DMS79 (cell line): ENCODE measurements at places on chromosomes 4 and X.
A peak's percentile ranks its signal among the peaks of the same experiment; 100 is the strongest.

GRCh38 chr4:23213198-23213597, 520.5 kb downstream of the GBA3 start:
- DNase-seq: no peak

DNA sequence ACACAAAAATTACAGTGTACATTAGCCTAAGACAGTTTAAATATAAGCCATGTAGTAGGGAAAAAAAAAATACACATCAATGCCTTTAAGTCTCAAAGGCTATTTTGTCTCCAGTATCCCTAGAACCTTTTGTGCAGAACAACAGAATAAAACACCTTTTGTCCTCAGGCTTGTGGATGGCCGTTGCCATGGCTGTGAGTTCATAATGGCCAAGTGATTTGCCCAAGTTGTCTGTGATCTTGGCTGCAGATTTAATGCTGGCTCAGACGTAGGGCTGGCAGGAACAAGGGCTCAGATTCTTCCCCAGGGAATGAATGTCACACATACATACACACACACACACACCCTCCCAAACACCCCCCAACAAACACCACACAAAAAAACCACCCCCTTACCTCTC, 25.3 kb downstream of the GPM6B start:
- DNase-seq: no peak

DNA sequence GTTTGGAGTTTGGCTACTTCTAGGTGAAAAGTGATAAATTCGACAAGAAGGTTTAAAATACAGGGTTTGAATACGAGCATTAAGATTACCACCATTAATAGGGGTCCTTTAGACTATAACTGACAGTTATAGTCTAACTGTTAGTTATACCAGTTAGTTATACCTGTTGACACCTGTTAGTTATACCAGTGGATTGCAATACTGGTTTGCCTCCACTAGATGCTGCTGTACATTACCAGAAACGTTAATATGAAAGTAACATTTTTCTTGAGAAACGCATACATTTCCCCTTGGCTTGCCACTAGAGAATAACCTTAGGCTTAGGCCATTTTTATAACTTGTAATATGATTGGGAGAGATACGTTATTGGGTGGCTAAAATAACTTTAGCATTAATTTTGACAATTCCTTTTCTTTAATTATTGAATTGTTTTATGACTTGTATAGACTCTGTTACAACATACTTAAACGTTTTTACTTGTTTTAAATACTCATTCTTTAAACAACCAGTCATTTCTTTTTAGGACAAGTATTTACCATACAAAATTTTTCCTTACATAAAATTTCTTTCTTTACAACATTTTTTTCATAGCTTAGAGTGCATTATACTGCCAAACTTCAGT, 911.2 kb downstream of the FSTL5 start:
- no peak for DNase-seq

GRCh38 chrX:70452143-70452733, 7.6 kb downstream of the DLG3 start:
- DNase-seq: peak; percentile 9

GRCh38 chr4:123786163-123786915, 389.7 kb downstream of the SPRY1 start:
- no peak for DNase-seq

GRCh38 chr4:130296448-130296847, 1200.5 kb downstream of the C4orf33 start:
- no peak for DNase-seq

DNA sequence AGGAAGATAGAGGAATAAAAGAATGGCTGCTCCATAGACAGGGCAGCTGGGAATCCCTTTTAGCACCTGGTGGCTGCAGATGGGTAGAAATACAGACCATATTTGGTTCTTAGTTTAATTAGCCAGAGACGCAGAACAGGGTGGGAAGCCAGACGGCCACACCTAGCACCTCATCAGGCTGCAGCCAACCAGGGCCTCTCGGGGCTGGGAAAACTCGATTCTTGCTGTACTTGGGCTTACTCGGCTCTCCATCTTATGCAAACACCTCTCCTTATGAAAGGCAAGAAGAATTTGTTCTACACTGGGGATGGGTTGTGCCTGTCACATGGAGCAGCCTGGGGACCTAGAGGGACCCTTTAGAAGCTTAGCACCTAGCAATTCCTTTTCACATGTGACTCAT, 19.7 kb downstream of the IRAK1 start:
- DNase-seq: no peak
